Thoracic aorta (tissue), 2 donors: ENCODE measurements at places on chromosomes 5 and 9.
A peak's percentile ranks its signal among the peaks of the same experiment; 100 is the strongest.

GRCh38 chr9:128143525-128144238 lies 5.6 kb upstream of the LCN2 start:
- no peak for DNase-seq

- no peak for DNase-seq
Observed at GRCh38 chr5:95746194-95746593, 15.1 kb downstream of the RHOBTB3 start.

GRCh38 chr5:116492016-116492623 lies 82.5 kb downstream of the SEMA6A start:
- DNase-seq: no peak

DNA sequence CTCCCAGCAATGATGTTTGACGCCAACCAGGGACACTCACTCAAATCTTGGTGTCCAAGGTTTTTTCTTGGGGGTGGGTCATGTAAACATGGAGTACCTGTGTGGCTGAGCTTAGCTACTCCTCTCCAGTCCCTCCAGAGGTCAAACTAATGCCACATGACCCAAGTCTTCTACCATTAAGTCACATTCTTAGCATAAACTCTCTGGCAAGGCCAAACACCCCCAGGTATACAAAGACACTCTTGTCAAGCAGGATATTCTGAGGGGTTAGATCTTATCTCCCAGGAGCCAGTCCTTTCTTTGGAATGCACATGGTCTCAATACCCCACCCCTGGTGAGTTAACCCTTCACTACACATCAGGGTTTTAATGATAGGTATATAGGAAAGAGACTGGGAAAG lies 161.4 kb downstream of the PDZD2 start:
- no peak for DNase-seq

DNA sequence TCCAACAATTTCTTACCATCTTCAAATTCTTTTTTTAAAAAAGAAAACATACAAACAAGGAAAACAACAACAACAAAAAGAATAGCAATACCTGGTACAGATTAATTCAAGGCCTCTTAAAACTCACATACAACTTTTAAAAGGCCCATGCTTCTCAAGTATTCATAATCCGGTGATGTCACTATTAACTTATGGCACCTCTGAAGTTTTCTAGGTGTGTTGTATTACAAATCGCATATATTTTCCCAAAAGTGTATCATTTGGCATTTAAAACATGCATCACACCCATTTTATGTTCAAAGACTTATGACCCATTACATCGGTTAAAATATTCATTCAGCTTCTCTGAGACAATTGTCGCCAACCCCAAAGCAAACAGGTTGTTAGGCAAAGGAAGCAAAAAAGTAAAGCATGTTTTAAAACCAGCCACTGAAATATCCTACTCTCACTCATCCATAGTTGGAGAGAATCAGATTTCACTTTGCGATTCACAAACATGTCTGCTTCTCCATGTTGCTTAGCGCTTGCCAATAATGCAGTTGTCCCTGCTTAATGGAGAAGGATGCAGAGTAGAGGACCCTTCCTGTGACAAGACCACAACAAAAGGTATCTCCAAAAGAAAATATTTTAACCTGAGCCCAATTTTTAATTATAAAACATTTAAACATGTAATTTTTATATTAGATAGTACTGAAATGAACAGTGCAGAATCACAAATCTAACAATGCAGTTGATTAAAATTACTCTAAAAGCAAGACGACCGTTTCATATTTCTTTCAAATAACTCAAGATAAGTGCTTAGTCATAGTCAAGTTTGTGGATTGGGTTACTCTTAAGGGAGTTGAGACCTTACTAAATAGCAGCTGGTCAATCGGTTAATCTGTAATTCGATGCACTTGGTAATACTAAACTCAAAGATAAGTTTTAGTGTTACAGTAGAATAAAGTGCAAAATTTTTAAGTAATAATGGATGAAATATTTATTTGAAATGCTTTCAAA lies 1.6 kb downstream of the SKP1 start:
- no peak for DNase-seq

- no peak for DNase-seq
Observed at GRCh38 chr9:7186175-7186574, 428.4 kb downstream of the KDM4C start.

GRCh38 chr9:134563397-134563796 lies 78.2 kb upstream of the COL5A1 start:
- DNase-seq: no peak

DNA sequence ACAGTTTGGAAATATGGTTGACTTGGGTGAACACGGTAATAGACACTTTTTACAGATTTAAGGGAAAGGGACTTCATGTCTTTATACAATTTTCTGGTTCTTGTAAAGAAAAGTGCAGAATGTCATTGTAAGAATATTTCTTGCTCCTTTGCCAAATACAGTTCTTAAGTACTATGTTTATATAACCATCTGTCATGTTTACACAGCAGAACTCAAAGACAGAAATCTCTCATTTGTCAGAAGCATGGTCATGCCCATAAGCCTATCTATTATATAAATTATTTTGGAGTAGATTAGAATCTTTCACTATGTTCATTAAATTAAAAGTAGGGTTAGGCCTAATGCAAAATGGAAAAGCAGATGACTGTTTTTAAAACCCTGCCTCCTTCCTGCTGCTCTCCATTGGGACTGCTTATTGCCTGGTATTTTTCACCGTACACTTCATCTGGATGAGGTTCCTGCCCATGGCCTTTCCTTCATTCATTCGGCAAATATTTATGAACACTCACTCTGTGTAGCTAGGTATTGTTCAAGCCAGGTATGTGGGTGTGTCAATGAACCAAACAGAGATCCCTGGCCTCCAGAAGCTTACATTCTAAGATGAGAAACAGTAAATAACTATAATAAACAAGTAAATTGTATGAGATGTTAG lies 558.1 kb downstream of the NR2F1-AS1 start:
- DNase-seq: no peak

- DNase-seq: no peak
Observed at GRCh38 chr9:130588416-130588815, 9.0 kb downstream of the FUBP3 start.

DNA sequence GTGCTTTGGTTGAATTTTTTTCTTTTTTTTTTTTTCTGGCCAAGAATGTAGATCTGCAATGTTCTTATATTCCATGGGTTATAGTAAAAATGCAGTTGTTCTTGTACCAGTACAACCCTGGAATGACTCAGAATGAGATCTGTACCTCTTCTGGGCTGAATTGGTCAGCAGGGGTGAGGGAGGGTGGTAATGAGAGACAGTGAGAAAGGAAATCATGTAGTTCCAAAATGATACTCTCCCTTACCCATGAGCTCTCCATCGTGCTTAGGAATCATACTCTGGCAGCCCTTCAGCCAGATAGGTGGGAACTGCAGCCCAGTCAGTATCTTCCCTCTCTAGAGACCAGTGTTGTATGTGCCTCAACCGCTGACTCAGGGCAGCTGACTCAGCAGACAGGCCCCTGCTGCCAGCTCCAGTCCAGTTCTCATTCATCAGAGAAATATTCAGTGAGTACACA lies 2.1 kb upstream of the GLIS3 start:
- DNase-seq: peak; percentile 59

DNA sequence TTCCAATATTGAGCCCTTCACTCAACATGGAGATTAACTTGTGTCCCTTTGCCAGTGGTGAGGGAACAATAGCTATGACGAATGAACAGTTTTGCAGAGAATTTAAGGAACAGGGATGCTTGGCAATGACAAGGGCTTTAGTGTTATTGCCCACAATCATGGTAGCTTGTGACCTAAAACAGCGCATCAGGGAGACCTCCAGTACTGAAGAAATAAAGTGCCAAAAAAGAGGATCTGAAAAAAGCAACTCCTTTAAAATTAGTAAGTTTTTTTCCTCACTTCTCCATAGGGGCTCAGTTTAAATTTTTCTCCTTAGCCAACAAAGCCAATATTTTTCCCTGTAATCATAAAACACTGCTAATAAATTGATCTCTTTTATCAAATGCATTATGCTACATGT lies 41.8 kb upstream of the PAM start:
- no peak for DNase-seq

DNA sequence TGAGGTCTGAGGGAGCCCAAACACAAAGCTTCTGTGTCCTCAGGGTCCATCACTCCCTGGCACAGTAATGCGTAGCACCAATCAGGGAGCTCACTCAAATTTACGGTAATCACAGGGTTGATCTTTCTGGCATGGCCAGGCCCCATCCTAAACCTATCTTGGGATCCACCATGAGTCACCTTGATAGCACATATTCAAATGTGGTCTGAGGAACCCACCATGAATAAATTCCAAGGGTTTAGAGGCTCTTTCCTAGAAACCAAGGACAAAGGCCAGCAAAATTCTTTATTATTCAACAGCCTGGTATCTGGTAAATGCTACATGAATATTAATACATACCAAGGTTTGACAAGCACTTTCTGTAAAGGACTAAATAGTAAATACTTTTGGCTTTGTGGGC lies 254.5 kb downstream of the TLR4 start:
- DNase-seq: no peak

GRCh38 chr9:85536076-85536475 lies 205.7 kb downstream of the AGTPBP1 start:
- DNase-seq: peak; percentile 49

GRCh38 chr9:121837113-121837961 lies 185.9 kb downstream of the DAB2IP start:
- DNase-seq: no peak

DNA sequence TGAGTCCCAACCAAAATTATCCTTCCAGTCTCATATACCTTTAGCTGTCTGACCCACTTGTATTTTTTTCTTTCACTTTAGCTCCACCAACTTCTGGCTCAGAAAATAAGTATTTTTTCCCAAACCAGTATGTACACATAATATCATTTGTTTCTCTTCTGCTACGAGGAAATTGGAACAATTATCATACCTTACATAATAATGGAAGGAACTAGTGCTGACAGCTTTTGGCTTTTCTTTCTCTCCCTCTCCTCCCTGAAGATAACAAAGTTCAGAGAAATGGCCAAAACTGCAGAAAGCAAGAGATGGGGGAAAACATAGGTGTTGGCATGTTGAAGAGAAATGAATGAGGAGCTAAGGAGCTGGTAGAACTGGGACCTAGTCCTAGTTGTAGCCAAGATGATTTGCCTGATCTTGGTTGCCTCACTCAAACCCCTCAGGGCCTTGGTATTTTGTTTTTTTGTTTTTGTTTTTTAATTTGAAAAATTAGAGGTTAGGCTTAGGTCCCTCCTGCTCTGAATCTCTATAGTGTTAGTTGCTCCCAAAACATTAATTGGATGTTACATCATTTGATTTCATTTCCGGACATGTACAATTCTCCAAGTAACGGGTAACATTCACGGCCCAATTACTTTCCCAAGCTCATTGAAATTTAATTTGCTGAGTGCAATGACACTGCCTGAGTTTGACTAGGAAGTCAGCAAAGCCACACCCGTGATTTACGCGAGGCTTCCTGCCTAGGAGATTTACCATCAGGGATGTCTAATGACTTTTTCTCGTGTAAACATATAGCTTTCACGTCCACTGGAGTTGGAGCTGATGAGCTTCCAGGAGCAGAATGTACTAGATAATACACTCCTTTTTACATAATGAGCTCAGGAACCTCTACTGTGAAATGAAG lies 291.6 kb downstream of the TLE1 start:
- no peak for DNase-seq

GRCh38 chr5:115348175-115348574 lies 51.7 kb upstream of the CCDC112 start:
- no peak for DNase-seq

- no peak for DNase-seq
Observed at GRCh38 chr9:31608416-31608815, 776.0 kb upstream of the ACO1 start.

GRCh38 chr9:77885104-77885672 lies 146.4 kb downstream of the GNAQ start:
- DNase-seq: no peak

DNA sequence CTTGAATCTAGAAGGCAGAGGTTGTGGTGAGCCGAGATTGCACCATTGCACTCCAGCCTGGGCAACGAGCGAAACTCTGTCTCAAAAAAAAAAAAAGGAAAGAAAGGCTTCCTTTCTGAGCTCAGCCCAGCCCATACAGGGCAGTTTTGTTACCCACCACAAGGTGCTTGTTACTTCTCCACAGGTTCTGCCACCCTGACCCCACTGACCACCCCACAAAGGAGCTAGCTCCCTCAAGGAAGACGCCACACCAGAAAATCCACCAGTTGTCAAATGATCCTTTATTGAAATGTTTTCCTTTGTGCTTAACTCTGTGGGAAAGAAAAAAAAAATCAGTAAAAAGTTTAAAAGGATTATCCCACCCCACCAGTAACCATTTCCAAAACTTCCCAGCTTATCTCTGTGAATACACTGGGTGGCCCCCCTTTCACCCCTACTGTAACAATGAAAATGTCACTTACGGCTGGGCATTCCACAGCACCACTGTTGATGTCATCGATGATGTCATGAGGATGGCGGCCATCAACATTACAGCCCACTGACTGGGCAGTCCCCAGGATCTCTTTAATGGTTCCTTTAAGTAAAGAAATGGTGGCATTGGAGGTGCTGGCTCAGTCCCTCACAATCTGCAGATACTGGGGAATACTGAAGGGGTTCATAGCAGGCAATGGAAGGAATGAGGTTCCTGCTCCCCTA lies 3.6 kb downstream of the RPL12 start:
- no peak for DNase-seq

- DNase-seq: no peak
Observed at GRCh38 chr5:122195802-122196394, 66.6 kb downstream of the ZNF474 start.

GRCh38 chr9:94870793-94871558 lies 144.5 kb downstream of the AOPEP start:
- no peak for DNase-seq

DNA sequence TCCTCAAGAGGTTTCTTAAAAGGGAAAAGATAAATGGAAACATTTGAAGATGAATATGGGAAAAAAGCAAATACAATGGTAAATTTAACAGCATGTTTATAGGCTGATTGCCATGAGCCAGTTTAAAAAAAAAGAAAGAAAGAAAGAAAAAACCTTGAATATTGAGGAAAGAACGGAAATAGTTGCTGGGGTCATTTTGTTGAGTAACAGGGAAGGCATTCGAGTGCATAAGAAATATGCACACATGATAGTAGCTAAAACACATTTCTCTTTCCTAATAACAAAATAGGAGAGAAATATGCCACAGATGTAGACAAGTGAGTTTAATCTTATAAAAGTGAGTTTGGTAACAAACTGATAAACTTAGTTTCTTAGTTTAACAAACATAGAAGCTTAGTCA lies 864.6 kb upstream of the ACO1 start:
- DNase-seq: no peak

- no peak for DNase-seq
Observed at GRCh38 chr9:135612981-135613910, 26.1 kb downstream of the GLT6D1 start.

DNA sequence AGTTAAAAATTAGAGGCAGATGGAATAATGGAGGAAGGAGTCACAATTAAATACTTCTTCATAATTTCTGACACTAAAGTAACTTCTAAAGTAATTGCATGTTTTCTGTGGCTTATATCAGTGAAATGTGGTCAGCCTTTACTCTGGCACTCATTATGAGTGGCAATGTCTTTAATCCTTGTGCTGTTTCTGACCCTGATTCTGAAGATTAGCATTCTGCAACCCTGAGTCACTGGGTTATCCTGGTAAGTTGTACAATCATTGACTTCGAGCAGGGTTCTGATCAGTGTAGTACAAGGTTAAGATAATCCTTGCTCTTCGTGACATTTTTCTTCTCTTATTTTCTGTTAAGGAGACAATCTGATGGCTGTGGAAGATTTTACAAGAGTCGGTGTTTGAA lies 379.4 kb upstream of the RORB start:
- no peak for DNase-seq
